Stimulated activated naive CD4-positive, alpha-beta T cell treated with Interleukin-2 at 50 U/mL for 16 hours (primary cell): ENCODE measurements at places on chromosomes 11 and 22.
A peak's percentile ranks its signal among the peaks of the same experiment; 100 is the strongest.

- no peak for DNase-seq
These were observed 36.7 kb downstream of the ACO2 start for GRCh38 chr22:41505511-41506220.

DNA sequence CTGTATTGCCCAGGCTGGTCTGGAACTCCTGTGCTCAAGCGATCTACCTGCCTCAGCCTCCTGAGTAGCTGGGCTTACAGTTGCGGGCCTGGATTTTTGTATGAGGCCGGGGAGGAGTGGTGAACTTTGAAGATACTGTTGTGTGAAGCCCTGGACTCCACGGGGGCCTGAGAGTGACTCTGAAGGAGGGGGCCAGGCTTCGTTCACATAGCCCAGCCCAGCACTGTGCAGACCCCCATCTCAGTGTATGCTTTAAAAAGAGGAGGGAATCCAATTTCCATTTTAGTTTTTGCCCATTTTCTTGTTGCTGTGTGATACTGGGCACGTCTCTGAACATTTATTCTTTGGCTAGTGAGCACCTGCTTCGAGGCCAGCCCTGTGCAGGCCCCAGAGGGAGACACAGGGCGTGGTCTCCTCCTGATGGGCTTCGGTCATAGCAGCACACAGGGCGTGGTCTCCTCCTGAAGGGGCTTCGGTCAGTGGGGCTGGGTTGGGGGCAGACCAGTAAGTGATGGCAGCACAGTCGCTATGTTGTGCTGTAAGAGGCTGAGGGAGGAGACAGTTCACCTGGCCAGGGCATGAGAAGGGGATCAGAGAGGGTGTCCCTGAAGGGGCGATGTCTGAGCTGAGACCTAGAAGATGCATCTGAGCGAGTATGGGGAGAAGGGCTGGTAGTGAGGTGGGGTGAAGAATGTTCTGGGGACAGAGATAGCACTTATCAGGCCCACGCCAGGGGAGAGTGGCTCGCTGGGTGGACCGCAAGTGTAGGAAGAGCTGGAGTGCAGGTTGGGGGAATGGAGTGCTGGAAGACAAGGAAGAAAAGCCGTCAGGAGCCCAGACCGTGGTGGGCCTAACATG is 14.0 kb downstream of the SAMM50 start:
- no peak for DNase-seq

- no peak for DNase-seq
These were observed 179.4 kb downstream of the CADM1 start for GRCh38 chr11:115324581-115325432.

DNA sequence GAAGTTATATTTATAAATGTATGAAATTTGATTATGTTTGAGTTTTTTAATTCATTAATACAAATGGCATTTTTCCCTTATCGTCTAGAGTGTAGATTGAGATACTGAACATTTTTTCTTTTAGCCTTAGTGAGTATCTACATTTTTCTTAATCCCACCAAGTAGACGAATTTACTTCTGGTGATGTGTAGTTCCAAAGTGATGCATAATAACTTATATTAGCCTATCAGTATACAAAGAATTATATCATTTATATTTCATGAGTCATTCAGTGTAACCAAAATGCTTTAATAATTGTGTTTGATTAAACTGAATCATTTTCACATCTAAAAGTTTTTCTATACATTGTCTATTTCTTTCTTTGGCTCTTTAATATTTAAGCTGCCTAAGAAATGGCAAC is 745.6 kb upstream of the LUZP2 start:
- no peak for DNase-seq

DNA sequence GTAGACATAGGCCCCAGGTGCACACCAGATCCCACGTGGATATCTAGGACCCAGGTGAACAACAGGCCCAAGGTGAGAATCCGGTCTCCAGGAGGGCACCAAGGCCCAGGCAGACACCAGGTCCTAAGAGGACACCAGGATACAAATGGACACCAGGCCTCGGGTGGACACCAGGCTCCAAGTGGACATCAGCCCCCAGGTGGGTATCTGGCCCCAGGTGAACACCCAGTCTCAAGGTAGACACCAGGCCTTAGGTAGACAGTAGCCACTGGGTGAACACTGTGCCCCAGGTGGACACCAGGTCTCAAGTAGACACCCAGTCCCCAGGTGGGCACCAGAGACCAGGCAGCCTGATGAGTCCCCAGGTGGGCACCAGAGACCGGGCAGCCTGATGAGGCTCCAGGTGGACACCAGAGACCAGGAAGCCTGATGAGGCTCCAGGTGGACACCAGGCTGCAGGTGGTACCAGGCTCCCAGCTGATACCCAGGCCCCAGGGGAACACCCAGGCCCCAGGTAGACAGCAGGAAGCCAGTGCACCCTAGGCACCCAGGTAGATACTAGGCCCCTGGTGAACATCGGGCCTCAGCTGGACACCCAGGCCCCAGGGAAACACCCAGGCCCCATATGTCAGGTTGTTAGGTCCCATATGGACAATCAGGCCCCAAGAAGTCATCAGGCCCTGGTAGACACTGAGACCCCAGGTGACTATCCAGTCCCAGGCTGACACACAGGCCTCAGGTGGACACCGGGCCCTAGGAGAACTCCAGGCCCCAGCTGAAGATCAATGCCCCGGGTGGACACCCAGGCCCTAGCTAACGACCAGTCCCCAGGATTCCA is 55.1 kb upstream of the SEPTIN5 start:
- no peak for DNase-seq

DNA sequence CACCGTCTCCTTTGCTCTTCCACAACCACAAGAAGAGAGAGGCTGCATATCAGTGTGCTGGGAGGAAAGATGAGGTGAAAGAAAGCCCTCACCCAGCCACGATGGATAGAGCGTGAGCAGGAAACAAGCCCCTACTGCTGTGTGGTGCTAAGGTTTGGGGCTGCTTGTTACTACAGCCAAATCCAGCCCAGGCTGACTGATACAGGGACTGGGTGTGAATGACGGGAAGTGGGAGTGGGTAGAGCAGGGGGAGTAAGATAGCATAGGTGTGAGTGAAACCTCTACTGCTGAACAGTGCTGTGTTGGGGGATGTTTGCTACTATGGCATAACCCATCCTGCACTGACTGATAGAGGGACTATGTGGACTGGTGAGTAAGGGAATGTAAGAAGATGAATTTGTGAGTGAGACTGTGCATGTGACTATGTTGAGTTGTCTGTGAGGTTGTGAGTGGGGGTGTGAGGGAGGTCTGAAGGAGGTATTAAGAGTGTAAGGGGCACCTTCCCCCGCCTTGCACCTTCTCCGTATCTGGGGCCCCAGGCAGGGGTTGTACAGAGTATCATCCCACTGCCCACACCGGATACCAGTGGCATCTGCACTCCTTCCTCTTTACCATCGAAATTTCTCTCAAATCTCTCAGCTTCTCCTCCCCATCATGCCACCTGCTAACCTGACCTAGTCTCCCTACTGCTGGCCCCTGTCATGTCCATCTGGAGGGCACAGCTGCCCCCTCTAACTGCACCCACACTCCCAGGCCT is 91.5 kb downstream of the MN1 start:
- no peak for DNase-seq

- DNase-seq, result no peak
These were observed 6.6 kb upstream of the C22orf42 start for GRCh38 chr22:32165681-32166080.

GRCh38 chr22:42365111-42365865 is 66.9 kb downstream of the NFAM1 start:
- DNase-seq, result no peak

DNA sequence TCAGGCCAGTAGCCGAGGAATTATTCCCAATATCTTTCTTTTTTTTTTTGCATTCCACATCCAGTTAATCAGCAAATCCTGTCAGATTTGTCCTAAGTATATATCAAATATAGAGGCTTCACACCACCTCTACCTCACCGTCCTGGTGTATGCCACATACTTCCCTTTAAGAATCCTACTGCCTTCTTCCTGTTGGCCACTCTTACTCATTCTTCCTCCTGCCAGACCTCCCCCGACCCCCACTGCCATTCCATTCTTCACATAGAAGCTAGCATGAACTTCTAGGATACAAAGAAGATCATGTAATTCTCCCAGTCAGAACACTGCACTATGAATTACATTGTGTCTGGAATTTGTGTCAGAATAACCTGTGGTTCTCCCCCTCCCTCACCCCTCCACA is 89.5 kb downstream of the TRIM44 start:
- no peak for DNase-seq

- no peak for DNase-seq
These were observed 249.0 kb upstream of the CNTN5 start for GRCh38 chr11:98771791-98772190.

DNA sequence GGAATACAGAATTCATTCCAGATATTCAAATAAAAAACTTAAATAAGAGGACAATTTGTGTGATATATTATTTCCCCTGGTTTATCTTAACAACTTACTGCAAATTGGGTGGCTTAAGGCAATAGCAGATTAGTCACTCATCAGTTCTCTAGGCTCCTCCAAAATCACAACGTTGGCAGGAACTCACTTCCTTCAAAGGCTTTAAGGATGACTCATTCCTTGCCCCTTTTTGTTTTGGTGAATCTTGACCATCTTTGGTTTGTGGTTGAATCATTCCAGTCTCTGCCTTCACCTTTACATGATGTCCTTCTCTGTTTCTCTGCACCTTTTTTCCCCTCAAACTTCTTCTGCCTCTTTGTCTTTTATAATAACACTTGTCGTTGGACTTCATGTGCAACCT is 3.4 kb downstream of the OR10AG1 start:
- no peak for DNase-seq

DNA sequence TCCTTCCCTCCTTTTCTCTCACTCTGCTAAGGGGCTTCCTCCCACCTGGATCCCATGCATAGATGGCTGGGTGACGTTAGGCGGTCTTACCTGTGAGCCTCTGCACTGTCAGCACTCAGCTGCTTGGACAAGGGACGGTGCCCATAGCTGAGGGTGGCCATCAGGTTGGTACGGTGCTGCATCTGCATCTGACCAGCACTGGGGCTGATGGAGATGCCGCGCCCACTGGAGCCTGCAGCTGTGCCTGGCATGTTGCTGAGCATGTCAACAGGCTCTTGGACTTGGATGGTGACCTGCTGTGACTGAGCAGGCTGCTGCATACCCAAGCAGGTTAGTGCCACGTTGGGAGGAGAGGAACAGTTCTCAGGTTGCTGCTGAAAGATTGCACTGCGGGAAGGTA is 21.8 kb upstream of the APOA1 start:
- DNase-seq, result no peak

DNA sequence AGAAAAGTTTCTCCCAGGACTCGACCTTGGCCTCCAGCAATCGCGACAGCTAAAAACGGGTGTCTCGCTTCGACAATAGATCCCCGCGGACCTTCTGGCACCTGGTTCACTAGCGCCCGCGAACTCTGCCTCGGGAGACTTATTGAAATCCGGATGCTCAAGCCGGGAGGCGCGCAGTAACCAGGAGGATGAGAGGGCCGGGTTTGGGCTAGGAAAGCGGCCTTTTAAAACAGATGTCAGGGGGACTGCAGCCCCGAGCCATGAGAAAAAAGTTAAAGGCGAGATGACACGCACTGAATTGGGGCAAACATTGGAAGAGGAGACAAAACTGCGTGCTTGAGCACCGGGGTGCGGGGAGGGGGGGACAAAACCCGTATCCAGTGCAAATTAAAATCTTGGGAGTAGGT is 637 bp upstream of the ZBTB16 start:
- DNase-seq, result no peak

DNA sequence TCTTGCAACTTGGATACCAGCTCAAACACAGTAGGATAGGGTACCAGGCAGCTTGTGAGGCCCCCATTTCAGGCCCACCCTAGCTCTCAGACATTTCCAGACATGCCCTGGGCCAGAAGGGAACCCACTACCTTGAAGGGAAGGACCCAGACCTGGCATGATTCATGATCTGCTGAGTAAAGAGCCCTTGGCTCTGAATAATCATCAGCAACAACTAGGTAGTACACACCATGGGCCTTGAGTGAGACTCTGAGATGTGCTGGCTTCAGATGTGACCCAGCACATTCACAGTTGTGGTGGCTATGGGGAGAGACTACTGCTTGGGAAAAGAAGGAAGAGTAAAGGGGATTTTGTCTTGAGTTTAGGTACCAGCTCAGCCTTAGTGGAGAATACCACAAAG is 23.6 kb downstream of the JRKL start:
- no peak for DNase-seq

DNA sequence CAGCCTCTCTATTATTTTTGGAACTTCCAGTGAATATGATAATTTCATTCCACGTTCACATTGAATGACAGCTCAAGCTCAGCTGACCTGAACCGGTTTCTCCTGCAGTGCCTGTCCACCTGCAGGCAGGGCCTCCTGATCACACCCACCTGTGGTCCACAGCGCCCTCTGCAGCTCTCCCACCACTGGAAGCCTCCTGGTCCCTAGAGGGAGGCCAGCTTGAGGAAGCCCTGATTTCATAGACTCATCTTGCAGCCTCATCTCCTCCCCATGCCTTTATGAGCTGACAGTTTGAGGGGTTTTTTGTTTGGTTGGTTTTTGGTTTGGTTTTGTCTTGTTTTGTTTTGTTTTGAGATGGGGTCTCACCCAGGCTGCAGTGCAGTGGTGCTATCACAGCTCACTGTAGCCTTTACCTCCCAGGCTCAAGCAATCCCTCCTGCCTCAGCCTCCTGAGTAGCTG is 29.9 kb upstream of the MALAT1 start:
- peak; percentile 38 for DNase-seq

GRCh38 chr11:35593143-35593542 is 25.1 kb upstream of the FJX1 start:
- DNase-seq, result no peak

DNA sequence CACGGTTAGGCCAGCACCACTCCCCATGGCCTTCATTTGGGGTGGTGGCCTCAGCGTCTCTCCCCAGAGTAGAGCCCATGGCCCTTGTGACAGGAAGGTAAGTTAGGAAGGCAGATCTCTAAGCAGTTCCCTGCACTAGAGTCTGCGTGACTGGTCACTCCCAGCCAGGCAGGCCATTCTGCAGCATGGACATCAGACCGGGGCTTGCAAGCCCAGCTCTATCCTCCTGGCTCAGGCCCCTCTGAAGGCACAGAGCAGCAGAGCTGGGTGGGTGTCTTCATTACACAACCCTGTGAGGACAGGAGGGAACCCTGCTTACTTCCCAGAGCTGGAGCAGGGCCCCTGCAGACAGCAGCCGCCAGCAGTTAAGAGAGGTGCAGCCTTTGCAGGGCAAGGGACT is 77.3 kb downstream of the PIWIL3 start:
- DNase-seq, result no peak

DNA sequence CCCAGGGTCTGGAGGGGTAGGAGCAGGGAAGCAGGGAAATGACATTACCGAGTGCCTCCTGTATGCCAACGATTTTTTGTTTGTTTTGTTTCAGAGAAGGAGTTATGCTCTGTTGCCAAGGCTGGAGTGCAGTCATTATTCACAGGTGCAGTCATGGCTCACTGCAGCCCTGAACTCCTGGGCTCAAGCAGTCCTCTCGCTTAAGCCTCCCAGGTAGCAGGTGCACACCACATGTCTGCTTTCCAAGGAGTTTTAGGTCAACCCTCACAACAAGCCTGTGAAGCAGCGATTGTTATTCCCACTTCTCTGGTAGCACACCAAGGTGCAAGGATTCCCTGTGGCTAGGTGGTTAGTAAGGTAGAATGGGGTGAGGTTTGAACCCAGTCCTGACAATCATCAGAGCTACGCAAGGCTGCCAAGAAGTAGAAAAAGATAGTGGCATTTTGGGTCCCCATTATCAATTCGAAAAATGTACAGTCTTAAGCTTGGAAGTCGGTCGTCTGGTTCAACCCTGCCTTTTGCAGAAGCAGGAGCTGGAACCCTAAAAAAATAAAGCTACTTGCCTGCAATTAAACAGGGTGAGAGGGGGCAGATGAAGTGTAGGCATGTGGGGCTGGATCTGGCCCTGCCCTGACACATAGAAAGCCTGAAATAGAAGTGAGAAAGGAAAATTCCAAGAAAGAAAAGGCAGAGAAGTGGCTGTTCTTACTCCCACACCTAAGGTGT is 9.1 kb downstream of the UCP3 start:
- no peak for DNase-seq

- DNase-seq, result no peak
These were observed 32.0 kb upstream of the ANO1 start for GRCh38 chr11:70046089-70046488.
